ENCODE measurements at places on chromosomes 12 and 14.

DNA sequence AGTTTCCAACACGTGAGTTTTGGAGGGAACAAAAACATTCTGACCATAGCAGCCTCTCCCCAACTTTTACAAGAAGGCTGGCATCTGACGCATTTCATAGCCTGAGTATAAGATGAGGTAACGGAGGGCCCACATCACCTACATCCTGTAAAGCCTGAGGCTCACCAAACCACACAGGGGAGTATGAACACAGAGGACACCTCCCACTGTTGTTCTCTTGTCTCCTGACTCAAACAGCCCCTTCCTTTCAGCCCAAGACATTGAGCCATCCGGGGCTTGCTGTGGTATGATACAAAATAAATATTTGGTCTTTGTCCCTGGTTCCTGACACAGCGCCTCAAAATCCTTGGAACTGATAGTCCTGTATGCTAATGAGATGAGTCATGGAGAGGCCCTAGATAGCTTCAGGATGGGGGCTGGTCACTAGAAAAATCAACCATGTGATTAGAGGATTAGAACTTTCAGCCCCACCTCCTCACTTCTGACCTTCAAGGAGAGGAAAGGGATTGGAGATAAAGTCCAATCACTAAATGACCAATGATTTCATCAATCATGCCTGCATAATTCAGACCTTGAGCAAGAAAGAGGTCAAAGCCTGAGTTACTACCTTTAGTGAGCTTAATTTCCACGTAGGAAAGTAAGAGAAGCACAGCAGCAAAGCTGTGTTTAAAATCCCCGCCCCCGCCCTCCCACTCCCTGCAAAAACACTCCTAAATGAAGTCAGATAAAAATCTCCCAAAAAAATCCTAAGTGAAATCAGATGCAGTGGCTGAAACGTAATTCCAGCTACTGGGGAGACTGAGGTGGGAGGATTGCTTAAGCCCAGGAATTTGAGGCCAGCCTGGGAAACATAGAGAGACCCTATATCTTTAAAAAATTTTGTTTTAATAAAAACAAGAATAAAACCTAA is 236.4 kb downstream of the PCNX1 start:
- DNase-seq: no peak

- DNase-seq: no peak
These were observed 114.0 kb downstream of the RPAP3 start for GRCh38 chr12:47591795-47592194.

DNA sequence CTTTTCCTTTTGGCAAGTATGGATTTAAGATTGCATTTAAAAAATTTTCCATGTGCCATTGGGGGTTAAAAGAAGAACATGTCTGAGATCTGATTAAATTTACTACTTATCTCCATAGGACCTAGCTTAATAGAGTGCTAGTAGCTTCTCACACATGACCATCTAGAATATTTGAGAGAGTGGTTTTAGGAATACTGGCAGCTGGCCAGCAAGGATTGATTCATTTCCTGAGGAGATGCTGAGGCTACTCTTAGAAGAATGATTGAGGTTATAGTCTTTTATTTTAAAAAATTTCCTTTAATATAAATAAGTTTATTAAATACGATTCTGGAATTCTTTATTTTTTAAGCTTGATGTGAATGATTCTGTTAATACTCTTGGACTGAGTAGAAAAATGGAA is 56.2 kb downstream of the MIPOL1 start:
- DNase-seq: no peak

GRCh38 chr12:38904537-38905479 is 583 bp downstream of the CPNE8 start:
- DNase-seq: peak; percentile 90

- DNase-seq: no peak
These were observed 49.8 kb upstream of the ANO6 start for GRCh38 chr12:45166056-45166455.

DNA sequence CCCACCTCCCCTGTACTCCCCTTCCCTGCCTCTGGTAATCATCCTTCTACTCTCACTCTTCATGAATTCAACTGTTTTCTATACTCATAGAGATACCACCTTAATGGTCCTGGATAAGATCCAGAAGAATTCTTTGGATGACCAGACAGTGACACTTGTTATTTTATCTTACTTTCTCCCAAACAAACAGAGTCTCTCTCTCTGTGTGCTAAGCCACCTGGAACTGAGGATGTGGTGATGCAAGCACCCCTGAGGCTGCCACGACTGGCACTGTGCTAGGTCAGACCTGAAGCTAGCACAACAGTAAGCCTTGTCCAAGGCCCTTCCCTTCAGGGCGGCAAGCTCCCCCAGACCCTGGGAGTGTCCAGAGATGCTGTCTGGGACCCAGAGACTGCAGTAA is 250.2 kb downstream of the C12orf50 start:
- DNase-seq: no peak

DNA sequence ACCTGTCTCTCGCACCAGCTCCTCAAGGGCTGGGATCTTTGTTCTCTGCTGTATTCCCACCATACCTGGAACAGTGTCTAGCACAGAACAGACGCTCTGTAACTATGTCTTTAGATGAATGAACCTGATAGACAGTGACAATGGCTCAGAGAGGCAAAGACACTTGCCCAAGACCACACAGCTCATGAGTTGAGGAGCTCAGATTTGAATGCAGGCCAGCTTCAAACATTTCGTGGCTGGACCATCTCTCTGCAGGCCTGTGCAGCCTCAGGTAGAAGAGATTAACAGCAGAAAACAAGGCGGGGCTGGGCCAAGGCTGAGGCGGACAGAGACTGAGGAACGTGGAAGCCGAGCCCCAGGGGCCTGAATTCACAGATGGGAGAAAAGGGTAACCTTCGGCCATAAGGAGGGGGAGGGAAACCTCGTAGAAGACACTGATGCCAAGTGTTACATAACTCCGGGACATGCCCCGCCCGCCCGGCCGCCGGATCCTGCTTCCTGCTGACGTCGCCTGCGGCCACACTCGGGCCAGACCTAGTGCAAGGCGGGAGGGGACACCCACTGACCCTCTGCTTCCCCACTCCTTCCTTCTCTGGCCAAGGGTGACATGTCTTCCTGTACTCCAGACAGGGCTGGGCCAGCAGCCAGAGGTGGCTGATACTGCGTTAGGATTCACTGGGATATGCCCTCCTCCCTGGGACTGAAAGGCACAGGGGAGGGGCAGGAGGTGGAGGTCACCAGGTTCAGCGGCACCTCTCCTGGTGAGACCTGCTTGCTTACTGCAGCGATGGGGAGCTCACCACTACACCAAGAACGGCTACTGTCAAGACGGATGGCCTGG is 86.8 kb downstream of the RFLNA start:
- peak; percentile 98 for DNase-seq

- DNase-seq: no peak
These were observed 348.8 kb downstream of the PDZRN4 start for GRCh38 chr12:41536813-41537490.

- DNase-seq: peak; percentile 91
These were observed 511 bp downstream of the ANO6 start for GRCh38 chr12:45216230-45216982.

DNA sequence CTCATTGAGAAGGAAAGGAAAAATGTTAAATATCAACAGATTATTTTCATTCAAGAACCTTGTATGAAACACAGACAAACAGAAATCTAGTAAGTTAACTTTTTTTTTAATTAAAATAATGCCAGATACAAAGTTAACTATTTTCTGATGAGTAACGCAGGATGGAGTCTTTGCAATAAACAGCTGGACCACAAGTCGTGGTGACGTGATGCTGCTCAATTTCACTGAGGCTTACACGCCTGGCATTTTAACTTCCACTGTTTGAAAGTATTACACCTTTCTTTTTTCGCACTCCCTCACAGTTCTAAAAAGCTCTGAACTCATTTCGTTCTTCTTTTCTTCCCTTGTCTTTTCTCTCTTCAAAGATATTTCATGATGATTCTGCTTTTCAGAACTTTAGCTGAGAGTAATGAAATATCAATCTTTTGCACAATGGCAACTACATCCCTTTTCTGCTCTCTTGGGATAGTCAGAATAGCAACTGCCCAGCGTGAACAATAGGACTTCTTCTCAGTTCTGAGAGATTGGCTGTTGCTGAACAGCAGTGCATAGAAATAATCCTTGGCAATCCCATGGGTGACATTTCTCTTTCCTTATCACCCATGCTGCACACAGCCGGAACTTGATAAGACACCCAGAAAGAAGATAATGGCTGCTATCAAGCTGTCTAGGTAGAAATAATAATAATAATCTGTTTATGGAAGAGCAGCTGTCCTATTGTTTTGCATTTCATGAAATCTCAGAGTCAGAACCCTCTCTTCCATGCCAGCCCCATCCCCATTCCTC is 160.5 kb downstream of the BTG1 start:
- DNase-seq: no peak

DNA sequence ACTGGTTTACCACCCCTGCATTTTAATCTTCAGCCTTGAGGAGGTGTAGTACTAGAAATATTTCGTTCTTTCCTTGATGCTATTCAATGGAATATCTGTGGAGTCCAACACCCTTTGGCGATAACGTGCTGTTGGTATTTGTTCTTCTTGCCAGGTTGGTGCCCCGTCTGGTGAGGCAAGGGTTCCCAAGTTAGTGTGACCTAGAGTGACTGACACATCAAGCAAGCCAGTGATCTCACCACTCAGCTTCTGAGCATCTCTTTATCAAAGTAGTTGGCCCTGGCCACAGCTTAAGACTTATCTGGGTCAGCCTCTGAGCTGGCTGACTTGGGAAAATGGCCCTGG is 60.2 kb downstream of the PLXNC1 start:
- no peak for DNase-seq

DNA sequence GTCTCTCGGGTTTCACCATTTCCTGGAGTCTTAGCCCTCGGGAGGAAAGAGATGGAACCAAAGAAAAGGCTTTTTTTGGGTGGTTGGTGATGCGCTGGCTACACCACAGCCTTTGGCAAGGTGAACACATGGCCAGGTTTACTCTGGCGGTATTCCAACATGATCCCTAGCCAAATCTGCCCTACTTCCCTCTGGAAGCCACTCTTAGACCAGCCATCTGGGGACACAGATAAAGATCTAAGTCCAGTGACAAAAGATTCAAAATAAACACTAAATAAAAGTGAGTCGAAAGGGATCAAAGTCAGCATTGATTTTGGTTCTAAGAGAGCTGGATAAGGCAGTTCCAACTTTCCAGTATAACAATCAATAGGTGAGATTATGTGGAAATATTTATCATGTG is 694.5 kb downstream of the VRK1 start:
- DNase-seq: no peak

GRCh38 chr14:99807413-99808153 is 14.4 kb downstream of the EML1 start:
- peak; percentile 73 for DNase-seq

GRCh38 chr14:105632010-105632409 is 105.6 kb downstream of the TMEM121 start:
- DNase-seq: no peak

DNA sequence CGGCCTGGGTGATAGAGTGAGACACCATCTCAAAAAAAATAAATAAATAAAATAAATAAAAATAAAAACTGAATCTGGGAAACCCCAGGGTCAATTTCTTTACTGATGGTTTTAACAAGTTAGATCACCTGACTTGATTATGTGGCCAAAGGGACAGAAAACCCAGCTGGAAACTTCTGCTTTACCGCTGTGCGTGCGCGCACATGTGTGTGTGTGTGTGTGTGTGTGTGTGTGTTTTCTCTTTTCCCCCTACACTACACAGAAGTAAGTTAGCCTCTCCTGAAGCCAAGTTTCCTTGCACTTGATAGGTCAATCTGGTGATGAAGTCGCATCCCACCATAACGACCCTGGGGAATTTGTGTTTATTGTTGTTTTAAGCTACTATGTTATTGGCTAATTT is 105.3 kb upstream of the AMN1 start:
- DNase-seq: no peak

DNA sequence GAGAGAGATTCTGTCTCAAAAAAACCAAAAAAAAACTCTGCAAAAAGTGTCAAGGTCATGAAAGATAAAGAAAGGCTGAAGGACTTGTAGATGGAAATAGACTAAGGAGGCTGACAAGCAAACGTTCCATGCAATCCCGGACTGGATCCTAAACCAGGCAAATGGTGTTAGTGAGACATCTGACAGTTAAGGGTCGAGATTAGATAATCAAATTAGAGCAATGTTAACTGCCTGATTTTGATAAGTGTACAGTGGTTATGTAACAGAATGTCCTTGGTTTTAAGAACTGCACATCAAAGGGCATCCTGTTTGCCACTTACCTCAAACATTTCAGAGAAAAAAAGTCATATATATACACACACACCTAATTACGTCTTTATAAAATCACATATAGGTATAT is 3.5 kb upstream of the RAN start:
- no peak for DNase-seq

- DNase-seq: no peak
These were observed 15.7 kb upstream of the CIPC start for GRCh38 chr14:77082356-77082755.

DNA sequence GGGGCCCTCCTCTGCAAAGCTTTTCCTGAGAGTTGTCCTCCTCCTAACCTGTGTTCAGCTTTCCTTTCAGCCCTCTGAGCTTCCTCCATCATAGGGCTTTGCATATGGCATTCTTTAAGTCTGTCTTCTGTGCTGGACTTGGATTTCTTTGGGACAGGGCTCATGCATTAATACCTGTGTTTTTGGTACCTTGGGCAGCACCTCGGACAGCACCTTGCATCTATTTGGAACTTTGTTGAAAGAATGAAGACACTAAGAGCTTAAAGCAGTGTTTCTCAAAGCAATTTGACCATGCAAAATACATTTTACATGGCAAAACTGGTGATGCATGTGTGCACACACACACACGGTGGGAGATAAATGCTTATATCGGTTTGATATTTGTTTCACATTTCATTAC is 115.0 kb upstream of the SRRM4 start:
- DNase-seq: no peak

- DNase-seq: no peak
These were observed 12.5 kb downstream of the HNRNPC start for GRCh38 chr14:21256539-21257393.

DNA sequence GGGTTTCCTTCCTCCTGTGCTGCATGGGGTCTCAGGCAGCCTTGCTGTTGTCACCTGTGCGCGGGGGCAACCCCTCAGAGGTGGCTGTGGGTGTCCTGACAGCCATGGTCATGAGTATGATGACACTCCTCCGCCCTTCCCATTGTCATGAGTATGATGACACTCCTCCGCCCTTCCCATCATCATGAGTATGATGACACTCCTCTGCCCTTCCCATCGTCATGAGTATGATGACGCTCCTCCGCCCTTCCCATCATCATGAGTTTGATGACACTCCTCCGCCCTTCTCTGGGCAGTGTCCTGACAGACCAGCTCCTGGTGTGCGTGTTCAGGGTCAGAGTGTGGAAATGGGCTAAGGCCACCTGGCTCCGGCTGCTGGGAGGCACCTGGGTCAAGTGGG is 40.0 kb downstream of the FBRSL1 start:
- DNase-seq: no peak

- no peak for DNase-seq
These were observed 163.1 kb downstream of the PPM1H start for GRCh38 chr12:62771828-62772227.

- DNase-seq: no peak
These were observed 168.7 kb upstream of the TMCC3 start for GRCh38 chr12:94819011-94819410.

GRCh38 chr12:24045816-24046257 is 96.4 kb upstream of the SOX5 start:
- no peak for DNase-seq

- DNase-seq: peak; percentile 87
These were observed 2.7 kb downstream of the PTHLH start for GRCh38 chr12:27969624-27970400.
